ENCODE measurements at places on chromosomes 16 and 17.

- DNase-seq = no peak
Observed at GRCh38 chr16:48168075-48168474, 12.3 kb upstream of the ABCC12 start.

- DNase-seq = no peak
Observed at GRCh38 chr17:4307179-4307930, 43.6 kb upstream of the ANKFY1 start.

- no peak for DNase-seq
Observed at GRCh38 chr16:47053895-47054294, 80.4 kb upstream of the DNAJA2 start.

DNA sequence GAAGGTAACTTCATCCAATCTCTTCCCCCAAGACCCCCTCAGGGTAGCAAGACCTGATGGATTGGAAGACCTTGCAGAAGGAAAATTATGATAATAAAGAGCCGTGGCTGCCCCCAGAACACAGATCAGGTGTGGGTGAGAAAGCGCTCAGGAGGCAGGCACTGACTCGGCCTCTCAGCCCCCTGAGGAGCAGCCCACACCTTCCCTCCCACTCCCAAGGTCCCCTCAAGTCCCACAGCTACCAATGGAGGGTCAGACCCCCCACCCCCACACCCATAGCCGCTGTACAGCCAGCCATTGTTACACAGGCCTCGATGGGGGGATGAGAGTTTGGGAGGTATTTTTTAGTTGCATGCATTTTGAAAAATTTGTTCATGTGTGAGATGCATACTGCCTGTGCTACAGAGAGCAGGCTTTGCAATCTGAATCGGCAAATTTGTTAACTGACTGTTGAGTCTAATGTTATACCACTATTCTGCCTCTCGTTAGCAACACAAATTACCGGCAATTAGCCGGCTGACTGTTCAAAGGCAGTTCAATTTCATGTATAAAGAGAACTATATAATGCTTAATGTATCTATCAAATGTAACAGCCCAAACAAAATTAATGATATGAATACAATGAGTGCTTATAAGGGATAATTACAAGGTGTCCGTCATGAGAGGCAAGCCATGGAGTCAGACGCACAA, 211.7 kb downstream of the C16orf78 start:
- DNase-seq = no peak

DNA sequence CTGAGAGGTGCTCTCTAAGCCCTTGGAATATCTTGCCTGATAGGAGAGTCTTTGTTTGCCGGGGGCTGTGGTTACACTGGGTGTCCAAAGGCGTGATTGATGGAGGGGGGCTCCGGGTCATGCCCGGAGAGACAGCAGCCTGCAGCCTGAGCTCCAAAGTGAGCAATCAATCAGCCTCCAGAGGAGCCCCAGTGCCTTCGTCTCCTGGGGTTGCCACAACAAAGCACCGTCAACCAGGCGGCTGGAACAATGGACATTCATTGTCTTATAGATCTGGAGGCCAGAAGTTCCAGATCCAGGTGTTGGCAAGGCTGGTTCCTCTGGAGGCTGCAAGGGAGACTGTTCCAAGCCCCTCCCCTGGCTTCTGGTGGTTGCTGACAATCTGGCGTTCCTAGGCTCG, 24.0 kb upstream of the GINS2 start:
- no peak for DNase-seq

- DNase-seq = no peak
Observed at GRCh38 chr17:4504188-4504587, 5.5 kb downstream of the SPNS2 start.

Measured in activated CD4-positive, alpha-beta T cell treated with anti-CD3 and anti-CD28 coated beads, Interleukin-2, amount 50 U/mL, for 24 hours (primary cell).